Smooth muscle cell of the coronary artery (primary cell): ENCODE measurements at places on chromosomes 13 and 19. TPM values are rescaled to one million over a fixed set of nuclear protein-coding genes. Genes with fewer than 3 reads are reported as not detected.

Gene UTP14C
- total RNA-seq = 6.2 and 13.7 TPM in 2 replicates

Gene ELSPBP1
- not detected in 2 replicates for total RNA-seq

Gene MBD3L2
- not detected in 2 replicates for total RNA-seq

Gene CEBPA
- total RNA-seq = 0.12 TPM in 1 of 2 replicates, not detected in the other

Gene OR7A5
- total RNA-seq = not detected in 2 replicates

Gene C1QTNF9B
- not detected in 2 replicates for total RNA-seq

Gene ZNF665
- total RNA-seq = 2.3 TPM in 2 replicates
